DMS 273 treated with DMSO at 0.1 percent for 48 hours (cell line): ENCODE measurements at places on chromosomes 6 and 20.

GRCh38 chr6:40022867-40023266, 88.6 kb upstream of the MOCS1 start:
- no peak for DNase-seq

DNA sequence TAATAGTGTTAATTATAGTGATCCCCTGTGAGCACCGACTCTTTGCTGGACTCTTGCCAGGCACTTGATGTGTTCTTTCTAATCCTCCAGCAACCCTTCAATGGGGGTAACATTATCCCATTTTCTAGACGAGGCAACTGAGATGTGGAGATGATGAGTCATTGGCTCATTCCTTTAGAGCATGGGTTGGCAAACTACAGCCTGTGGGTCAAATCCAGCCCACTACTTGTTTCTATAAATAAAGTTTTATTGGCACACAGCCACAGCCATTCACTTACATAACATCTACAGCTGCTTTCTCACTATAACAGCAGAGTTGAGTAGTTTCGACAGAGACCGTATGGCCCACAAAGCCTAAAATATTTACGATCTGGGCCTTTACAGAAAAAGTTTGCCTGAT, 249.5 kb upstream of the KCNG1 start:
- no peak for DNase-seq

- DNase-seq, result no peak
These were observed 74.1 kb downstream of the SULF2 start for GRCh38 chr20:47711046-47711752.

- no peak for DNase-seq
These were observed 353.3 kb downstream of the PAX1 start for GRCh38 chr20:22058746-22059145.

DNA sequence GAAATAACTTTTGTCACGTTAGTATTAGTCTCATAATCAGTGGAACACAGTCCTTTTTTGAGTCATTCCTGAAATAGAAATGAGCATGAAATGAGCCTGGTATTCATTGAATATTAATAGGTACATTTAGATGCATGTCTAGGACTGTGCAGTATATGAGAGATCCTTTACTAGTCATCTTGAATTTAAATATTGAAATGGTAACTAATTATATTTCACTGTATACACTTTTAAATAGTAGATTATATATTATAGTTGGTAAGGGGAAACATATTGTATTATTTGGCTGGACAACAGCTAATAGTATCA, 59.4 kb downstream of the RSPO3 start:
- no peak for DNase-seq

GRCh38 chr6:170421921-170422320, 115.4 kb downstream of the FAM120B start:
- DNase-seq, result no peak

GRCh38 chr20:3430376-3431069, 23.1 kb upstream of the DNAAF9 start:
- DNase-seq, result no peak

GRCh38 chr6:148817689-148818088, 70.9 kb downstream of the UST start:
- no peak for DNase-seq

DNA sequence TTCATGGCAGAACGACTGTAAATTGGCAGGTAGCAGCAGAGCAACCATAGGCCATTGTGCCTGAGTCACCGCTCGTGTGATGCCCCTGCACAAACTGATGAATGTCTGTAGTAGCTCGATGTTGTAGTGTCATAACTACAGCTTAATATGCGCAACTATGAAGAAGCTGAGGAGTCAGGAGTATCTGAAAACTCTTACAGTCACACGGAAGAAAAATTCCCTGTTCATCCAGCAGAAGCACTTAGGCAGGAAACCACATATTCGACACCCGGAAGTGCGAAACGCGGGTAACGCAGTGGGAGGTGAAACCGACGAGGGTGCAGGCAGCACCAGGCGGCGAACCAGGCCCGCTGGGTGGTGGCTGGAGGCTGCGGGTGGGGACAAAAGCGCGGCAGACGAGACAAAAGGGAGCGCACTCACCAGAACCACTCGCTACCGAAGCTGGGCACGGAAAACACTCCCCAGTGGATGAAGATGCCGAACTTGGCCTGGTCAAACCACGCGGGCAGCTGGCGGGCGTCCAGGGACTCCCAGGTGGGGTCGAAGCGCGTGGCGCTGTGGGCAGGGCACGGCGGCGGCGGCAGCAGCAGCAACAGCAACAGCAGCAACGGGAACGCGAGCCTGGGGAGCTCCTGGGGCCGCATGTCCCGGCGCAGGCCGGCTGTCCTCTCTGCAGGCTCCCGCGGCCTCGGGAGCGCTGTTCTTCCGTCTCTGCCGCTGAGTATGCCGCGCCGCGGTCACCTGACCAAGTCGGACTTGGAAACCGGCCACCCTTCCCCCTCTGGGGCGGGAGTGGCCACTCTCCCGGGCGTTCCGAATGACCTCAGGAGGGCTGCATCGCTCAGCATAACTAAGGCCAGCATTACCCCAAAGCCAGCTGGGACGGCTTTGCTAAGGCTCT, at the start of gene FUCA2:
Gene FUCA2 (minus strand): TSS at position 730 of the 901 bp plus-strand sequence. CDS start 86 bp downstream, at position 644.
- peak; percentile 18 for DNase-seq

DNA sequence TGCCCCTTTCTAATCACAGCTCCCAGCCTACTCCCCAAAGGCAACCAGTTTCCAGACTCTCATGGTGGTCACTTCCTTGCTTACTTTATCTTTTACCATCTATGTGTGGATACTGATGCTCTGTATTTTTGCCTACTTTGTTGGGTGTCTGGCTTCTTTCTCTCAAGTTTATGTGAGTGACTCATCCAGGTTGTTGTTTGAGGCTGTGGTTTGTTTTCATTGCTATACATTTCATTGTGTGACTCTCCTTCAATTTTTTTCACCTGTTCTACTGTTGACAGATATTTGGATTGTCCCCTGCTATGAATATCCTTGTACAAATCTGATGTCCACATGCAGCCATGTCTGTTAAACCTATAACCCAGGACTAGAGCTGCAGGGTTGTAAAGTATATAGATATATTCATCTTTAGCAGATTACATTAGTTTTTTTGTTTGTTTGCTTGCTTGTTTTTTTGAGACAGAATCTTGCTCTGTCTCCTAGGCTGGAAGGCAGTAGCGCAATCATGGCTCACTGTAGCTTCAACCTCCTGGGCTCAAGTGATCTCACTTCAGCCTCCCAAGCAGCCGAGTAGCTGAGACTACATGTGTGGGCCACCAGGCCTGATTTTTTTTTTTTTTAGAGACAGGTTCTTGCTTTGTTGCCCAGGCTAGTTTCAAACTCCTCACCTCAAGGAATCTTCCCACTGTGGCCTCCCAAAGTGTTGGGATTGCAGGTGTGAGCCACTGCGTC, 72.9 kb upstream of the EEF1E1 start:
- DNase-seq, result no peak

GRCh38 chr6:137240168-137240567, 21.0 kb upstream of the IFNGR1 start:
- no peak for DNase-seq

- no peak for DNase-seq
These were observed 75.6 kb downstream of the SOD2 start for GRCh38 chr6:159617444-159617843.

GRCh38 chr6:124961777-124962638, at the start of gene RNF217:
RNF217 (plus strand) TSS chr6:124962437; CDS start chr6:124962545, 108 bp downstream.
- DNase-seq, result no peak

DNA sequence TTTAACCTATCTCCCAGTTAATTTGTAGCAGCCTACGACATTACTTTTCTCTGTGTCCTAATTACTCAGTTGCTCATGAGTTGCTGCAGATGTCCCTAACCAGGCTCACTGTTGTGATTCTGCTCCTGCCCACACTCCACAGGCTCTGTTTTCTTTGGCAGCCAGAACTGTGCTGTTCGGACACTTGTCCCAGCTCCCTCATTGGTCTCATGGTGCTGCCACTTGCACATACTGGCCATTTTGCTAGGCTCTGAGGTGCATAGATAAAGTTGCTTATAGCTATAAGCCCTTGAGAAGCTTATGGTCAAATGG, 55.0 kb downstream of the NOX3 start:
- no peak for DNase-seq

DNA sequence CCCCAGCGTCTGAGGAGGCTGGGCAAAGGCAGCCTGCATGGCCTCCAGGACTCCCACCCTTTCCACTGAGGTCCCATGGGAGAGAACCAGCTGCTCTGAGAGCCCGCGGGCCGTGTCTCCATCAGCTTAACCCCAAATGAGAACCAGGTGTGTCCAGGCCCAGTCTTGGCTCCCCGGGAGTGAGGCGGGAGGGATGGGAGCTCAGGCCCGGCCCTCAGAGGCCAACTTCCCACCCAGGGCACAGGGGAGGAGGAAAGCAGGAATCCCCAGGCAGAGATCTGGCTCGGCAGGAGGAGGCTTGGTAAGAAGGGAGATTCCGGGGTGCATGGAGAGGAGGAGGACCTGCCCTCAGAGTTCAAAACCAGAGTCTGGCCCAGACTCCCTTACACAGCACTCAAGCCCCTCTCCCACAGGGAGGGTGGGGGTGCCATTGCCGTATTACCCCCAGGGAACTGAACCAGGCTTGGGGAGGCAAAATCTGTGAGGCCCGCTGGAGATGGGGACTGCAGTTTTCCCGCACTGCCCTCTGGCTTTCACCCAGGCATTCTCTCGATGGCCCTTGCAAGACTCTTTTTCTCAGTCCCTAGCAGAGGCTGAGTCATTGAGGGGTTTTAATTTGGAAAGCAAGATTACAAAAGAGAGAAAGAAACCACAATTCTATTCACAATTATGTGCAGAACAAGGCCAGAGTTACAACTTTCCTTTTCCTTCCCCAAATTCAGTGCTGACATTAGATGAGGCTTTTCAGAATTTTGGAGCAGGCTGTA, 17.1 kb downstream of the FOXF2 start:
- DNase-seq, result no peak

DNA sequence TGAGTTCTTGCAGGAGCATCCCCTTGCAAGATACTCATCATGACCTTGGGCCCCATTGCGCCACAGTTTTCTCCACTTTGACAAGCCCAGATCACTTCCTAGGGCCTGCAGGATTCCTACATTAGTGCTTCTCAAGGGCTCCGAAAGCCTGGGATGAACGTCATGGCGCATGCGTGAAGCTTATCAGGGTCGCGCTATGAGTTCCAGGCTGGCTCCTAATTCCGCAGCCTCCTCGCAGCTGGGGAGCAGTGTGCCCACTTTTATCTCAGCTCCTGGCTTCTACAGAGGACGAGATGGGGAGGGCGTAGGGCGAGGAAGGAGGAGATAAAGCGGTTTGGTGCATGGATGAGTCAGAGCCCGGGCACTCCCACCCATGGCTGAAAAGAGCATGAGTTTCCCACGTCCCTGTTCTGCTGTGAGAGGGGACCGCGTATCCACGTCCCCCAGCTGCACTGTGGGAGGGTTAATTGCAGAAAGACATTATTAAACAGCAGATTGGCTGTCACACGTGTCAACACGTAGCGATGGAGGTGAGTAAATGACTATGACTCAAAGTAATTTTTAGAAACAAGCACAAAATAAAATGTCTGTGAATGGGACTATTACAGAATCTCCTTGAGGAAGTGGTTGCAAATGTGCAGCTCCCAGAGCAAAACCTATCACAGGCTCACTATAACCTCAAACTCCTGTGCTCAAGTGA, 72.9 kb upstream of the DSP start:
- DNase-seq, result no peak

DNA sequence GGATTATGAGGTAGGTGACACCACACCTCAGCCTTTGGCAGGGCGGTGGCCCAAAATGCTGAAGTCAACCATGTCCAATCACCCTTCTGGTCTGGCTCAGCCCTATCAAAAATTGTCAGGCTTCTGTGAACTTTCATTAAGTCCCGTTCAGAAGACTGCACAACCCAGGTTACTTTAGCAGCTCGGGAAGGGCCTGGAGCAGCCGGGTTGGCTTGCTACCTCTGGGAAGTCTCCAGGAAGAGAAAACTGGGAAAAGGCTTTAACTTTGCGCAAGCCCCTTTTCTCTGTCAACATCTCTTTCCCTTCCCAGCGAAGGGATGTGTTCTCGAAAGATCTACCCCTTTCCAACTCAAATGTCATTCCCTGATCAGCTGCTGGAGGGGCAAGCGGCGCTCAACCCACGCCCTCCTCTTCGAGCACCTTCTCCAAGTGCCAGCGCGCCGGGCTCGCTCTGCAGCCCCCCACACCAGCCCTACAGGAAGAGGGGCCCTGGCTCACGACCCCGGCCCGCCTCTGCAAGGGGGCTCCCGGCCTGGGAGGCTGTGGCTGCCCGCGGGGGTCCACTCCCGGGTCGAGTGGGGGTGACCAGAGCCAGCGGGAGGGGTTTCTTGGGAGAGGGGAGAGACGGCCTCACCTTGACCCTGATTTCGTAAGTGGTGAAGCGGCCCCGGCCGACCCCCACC, 573 bp downstream of the SNX3 start:
- no peak for DNase-seq

DNA sequence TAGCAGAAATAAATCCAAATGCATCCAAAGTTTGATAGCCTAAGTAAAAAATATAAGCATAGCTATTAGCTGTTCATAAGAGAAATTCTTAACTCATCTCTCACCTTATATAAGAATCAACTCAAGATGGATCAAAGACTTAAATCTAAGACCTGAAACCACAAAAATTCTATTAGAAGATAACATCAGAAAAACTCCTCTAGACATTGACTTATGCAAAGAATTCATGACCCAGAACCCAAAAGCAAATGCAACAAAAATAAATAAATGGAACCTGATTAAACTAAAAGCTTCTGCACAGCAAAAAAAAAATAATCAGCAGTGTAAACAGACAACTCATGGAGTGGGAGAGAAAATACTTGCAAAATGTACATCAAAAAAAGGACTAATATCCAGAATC, 184.3 kb downstream of the TFAP2A start:
- DNase-seq, result no peak

DNA sequence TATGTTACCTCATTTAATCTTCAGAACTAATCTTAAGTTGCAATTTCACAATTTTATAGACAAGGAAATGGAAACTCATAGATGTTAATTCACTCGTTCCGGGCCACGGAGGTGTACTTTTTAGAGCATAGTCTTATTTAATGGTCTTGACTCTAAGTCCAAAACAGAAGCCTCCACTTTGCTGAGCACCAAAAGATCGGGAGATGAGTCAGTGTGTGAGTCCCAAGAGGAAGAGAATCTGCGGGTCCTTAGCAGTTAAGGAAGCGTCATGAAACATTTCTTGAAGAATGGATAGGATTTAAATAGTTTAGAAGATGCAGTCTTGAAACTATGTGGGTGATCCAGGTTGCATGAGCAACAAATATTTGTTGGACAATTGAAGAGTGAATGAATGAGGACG, 231.8 kb upstream of the QKI start:
- no peak for DNase-seq

DNA sequence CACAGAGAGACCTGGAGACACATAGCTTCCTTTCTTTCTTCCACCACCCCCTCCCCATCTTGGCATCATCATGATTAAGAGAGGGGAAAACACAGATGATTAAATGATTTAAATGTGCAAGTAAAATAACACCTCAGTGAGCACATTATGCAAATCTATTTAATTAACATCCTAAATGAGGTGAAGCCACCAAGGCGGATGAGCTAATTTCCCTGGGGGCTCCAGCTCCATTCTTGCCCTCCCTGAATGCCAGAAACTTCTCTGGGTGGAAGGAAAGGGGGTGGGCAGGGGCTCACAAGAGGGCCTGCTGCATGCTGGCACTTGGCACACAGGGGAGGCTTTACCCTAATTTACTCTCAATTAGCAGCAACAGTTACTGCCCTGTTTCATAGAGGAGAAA, 32.5 kb upstream of the TGM2 start:
- DNase-seq, result no peak

- no peak for DNase-seq
These were observed 1.5 kb downstream of the SIRPA start for GRCh38 chr20:1896484-1897258.

GRCh38 chr6:145569140-145569539, 166.2 kb downstream of the EPM2A start:
- DNase-seq, result no peak

- DNase-seq, result no peak
These were observed 2.0 kb downstream of the LY86 start for GRCh38 chr6:6590530-6590929.
